ENCODE measurements at places on chromosomes 2 and 18.

DNA sequence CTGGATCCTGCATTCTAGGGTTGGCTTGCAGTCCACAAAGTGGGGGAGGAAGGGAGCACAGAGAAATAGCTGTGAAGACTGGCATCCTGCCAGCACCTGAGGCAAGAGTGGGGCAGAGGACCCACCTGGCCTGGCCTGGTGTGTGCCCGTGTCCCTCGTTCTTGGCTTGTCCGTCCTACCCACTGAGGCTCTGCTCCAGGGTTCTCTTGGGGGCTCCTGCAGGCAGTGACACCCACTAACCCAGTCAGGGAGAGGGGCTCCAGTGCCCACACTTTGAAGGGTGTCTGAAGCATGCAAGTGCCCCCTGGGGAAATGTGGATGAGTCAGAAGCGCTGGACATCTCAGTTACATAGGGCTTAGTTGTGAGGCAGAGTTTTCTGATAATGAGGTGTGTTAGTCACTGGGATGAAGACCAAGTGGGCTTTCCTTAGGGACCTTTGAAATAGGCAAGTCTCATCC lies 79.4 kb downstream of the SLC4A3 start:
- no peak for DNase-seq

- DNase-seq, result no peak
Measured at GRCh38 chr2:15764683-15765011, 173.0 kb downstream of the DDX1 start.

GRCh38 chr2:182784777-182785176 lies 68.7 kb downstream of the DNAJC10 start:
- peak; percentile 56 for DNase-seq

- no peak for DNase-seq
Measured at GRCh38 chr18:78893281-78894032, 86.2 kb upstream of the SALL3 start.

DNA sequence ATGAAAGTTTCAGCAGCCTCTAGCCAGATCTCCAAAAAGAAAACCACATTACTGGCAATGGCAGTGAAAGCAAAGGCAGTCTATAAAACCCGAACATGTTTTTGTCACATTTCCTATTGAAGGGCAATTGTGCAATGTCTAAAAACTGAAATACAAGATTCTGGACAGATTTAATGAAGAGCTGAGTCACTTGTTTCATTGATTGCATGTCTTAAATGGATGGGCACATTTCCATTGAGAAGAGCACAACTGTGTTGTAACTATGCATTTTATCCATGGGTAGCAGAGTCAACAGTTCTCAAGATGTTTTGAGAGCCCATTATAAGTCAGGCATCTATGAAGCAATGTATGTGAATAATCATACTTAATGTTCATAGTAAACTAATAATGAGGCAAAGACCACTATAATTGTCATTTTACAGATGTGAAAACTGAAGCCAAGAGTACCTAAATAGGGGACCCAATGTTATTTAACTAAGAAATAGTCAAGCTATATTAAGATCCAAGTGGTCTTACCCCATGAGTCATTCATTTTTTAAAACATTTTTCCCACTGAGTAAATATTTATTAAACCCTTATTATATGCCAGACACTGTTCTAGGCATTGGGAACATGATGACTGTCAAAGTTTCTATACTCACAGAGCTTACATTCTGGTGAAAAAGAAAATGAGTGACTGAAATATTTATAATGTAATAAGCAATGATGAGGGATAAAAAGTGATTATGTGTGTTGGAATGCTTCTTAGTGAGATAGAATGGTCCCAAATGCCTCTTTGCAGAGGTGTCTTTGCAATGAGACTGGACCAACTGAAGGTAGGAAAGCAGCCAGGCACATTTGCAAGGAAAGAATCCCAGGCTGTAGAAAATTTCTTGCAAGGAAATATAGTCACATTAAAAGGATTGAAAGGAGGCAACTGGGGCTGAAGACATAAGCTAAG lies 818.9 kb upstream of the ACVR2A start:
- no peak for DNase-seq

GRCh38 chr2:56191617-56192016 lies 7.8 kb downstream of the CCDC85A start:
- DNase-seq, result peak; percentile 76

GRCh38 chr2:36915627-36916026 lies 50.7 kb downstream of the STRN start:
- no peak for DNase-seq

DNA sequence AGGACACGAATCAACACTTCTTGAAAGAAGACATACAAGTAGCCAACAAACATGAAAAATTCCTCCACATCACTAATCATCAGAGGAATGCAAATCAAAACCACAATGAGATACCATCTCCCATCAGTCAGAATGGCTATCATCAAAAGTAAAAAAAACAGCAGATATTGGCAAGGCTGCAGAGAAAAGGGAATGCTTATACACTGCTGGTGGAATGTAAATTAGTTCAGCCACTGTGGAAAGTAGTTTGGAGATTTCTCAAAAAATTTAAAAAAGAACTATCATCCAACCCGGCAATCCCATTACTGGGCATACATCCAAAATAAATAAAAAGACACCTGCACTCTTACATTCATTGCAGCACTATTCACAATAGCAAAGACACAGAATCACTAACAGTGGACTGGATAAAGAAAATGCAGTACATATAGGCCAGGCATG lies 78.7 kb downstream of the GRB14 start:
- DNase-seq, result peak; percentile 25

- DNase-seq, result no peak
Measured at GRCh38 chr2:46504221-46504620, 24.9 kb downstream of the TMEM247 start.

- DNase-seq, result peak; percentile 3
Measured at GRCh38 chr18:59629894-59630293, 67.3 kb downstream of the CCBE1 start.

- no peak for DNase-seq
Measured at GRCh38 chr2:217208867-217209266, 349.0 kb upstream of the TNP1 start.

DNA sequence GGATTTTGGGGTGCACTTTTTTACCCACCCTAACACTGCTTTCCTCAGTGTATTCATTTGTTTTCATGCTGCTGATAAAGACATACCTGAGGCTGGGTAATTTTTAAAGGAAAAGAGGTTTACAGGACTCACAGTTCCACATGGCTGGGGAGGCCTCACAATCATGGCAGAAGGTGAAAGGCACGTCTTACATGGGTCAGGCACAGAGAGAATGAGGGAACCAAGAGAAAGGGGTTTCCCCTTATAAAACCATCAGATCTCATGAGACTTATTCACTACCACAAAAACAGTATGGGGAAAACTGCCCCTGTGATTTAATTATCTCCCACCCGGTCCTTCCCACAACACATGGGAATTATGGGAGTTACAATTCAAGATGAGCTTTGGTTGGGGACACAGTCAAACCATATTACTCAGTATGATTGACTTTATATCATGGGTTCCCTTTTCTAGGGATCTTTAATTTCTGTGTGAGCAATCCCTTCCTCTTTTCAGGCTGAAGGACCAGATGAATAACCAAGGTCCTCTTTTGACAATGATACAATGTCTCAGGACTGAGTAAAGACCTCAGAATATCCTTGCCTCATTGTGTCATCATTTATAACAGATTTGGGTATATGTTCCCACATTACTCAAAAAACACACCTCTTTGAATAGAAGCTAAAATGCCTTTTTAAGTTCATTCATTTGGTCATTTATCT lies 100.1 kb upstream of the TRIB2 start:
- no peak for DNase-seq

DNA sequence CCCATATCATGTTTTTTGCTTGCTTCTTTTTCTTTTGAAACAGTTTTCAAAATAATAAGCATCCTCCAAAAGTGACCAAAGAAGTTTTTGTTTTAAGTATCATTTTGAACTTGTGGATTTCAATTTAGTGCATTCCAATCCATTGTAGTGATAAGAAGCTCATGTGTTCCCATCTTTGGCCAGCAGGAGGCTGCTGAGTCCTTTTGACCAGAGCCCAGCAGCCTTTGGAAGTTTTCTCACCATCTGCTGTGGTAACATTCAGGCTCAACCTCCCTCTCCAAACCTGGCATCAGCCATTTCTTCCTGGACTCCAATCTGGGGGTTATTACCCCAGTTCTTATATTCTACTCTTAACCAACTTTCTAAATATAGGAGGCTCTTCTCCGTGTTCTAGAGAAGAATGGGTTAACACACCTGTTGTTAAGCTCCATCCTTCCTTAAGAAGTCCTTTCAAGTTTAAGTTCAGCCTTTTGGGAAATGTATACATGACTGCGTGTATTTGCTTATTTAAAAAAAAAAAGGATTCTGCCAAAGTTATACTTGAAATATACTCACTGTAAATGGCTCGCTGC lies 39.0 kb upstream of the MAL start:
- peak; percentile 86 for DNase-seq

- no peak for DNase-seq
Measured at GRCh38 chr2:163527381-163527780, 208.4 kb downstream of the FIGN start.

- no peak for DNase-seq
Measured at GRCh38 chr2:25286723-25287483, 54.8 kb downstream of the DNMT3A start.

- no peak for DNase-seq
Measured at GRCh38 chr18:38369772-38370690, 804.4 kb upstream of the CELF4 start.

- DNase-seq, result no peak
Measured at GRCh38 chr2:143505542-143505941, 376.3 kb downstream of the ARHGAP15 start.

DNA sequence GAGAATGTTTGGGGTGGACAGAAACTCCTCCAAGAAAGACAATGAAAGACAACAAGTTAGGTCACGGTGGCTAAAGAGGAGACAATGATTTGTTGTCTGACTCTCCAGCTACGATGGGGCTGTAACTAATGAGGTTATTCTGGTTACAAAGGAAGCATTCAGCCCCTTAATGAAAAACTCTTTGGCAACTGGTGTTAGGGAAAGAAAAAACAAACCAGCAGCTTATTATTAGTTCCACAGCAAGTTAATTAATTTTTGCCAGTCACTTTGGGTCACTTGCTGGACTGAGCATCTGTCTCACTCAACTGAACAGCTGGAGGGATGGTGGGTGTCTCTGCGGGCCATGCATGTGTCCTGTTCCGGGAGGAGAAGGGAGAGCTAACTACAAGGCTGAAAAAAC lies 263.7 kb downstream of the ALK start:
- peak; percentile 52 for DNase-seq

DNA sequence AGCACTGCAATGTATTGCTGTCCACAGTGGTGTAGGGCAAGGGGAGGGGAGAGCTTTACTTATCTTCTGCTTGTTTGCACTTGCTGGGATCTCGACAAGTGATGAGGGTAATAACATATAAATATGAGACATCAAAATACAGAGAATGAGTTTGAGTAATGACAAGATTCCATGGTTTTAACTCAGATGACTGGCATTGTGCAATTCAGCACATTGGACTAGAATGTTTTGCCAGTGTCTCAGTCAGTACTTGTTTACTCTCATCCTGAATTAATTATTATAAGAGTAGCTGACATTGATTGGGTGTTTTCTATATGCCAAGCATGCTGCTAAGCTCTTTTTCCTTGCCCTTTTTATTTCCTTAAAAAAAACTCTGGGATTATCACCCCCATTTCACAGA lies 306.7 kb upstream of the MMADHC start:
- no peak for DNase-seq

DNA sequence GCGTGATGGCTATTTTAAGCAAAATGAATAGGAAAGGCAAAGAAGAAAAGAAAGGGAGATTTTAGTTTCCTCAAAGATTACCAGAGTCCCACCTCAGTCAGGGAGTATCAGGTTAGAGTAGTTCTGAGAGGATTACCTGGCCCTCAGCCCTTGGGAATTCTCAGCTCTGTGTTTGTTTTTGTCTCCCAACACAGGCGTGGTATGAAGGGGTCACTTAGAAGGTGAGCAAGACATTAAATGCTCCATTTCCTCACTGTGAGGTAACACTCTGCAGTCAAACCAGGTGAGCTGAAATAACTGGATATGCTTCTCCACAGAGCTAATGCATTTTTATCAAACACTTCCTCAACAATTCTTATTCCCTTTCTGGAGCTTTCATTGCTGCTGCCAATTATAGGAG lies 232.2 kb downstream of the IKZF2 start:
- peak; percentile 16 for DNase-seq

Data from NCI-H82 (cell line).